HuH-7.5 (cell line): ENCODE measurements at places on chromosomes 12 and 14.

- DNase-seq: no peak
Measured at GRCh38 chr14:39491134-39491571, 58.9 kb upstream of the FBXO33 start.

- DNase-seq: no peak
Measured at GRCh38 chr12:111937429-111937828, 75.5 kb downstream of the TMEM116 start.

- no peak for DNase-seq
Measured at GRCh38 chr14:68956724-68957123, 22.4 kb downstream of the ACTN1 start.

- DNase-seq: no peak
Measured at GRCh38 chr12:6380141-6381121, 3.5 kb upstream of the LTBR start.

GRCh38 chr12:122961531-122962329, 4.5 kb downstream of the ABCB9 start:
- DNase-seq: no peak

DNA sequence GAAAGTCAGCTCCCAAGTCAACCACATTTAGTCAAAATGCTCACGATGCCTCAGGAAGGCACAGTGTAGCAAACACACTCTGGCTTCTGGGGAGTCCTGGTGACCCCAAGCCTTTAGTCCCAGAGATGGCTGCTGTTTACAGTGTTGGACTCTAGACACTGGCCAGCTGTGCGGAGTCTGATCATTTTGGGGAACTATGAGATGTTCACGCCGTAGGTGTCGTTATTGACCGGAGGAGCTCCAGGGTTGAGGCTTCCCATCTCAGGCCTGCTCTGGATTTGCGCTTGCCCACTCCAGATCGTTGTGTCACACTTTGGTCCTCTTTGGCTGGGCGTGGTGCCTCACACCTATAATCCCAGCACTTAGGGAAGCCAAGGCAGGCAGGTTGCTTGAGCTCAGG, 27.7 kb downstream of the BRI3BP start:
- no peak for DNase-seq

DNA sequence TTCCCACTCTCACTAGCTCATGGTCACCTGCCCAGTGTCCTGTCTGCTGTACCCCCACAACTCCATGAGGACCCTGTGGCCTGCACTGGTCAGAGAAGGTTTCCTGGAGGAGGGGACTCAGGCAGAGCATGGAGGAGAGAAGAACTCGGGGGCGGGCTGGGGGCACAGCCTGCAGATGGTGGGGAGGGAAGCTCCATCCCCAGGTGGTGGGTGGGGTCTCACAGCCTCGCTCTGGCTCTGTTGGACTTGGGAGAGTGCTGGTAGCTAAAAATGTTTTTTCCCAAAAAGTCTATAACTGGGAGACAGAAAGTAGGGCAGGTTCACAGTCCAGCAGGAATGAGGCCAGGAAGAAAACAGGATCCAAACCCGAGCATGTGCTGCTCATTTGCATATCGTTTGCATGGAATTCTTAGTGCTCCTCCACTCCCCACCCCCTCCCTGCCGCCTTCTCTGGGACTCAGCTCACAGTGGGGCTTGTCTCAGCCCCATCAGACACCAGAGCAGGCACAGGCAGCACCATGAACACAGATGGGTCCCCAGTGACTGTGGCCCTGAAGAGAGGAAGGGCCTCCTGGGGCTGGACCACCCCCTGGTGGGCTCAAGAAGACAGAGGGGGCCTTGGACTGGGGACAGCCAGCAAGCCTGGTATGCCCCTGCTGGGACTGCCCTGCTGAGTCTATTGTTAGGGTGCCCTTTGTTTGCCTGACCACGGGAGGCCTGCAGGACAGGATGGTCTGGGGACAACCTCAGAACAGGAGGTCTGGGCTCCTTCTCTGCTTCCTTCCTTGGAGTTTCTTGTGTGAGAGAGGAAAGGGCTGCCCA, 67.0 kb upstream of the SFSWAP start:
- no peak for DNase-seq

DNA sequence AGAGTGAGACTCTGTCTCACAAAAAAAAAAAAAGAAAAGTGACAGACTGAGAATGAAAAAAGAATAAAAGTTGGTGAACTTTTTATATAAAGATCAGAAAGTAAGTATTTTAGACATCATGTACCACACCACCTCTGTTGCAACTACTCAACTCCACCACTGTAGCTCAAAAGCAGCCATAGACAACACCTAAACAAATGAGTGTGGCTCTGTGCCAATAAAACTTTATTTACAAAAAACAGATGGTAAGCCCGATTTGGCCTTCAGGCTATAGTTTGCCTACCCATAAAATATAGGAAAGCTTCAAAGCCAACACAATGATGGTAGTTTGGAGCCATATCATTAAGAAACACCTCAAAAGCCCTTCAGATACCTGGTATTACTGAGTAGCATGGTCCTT, 154.5 kb upstream of the FOXN3 start:
- DNase-seq: no peak

DNA sequence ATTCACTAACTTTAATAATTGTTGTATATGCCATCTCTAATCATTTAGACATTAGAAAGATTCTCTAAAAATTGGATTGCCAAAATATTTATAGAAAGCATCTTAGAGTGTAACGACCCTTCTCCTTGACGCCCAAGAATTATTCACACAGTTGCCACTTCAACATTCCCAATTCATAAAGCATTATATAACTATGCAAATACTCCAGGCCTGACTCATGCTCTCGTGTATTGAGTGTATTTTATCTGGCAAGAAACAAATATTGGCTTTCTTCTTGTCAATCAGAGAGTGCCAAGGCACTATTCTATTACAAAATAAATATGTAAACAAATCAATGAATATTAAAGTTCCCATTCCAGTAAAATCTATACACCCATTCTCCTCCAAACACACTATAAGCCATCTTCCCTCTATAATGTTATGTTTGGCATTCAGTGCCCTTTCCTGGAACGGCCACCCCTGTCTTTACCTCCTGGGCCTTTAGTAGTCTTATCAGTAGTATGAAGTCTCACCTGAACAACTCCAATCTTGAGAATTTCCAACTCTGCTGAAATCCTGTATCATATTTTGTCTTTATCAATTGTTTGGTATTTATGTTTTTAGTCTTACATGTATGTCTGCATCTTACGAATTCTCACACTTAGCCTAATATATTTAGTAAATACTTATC, 182.6 kb downstream of the PIK3C2G start:
- no peak for DNase-seq

GRCh38 chr12:46555406-46555852, 182.9 kb upstream of the SLC38A2 start:
- DNase-seq: no peak

- no peak for DNase-seq
Measured at GRCh38 chr12:91594715-91595114, 412.1 kb upstream of the DCN start.

DNA sequence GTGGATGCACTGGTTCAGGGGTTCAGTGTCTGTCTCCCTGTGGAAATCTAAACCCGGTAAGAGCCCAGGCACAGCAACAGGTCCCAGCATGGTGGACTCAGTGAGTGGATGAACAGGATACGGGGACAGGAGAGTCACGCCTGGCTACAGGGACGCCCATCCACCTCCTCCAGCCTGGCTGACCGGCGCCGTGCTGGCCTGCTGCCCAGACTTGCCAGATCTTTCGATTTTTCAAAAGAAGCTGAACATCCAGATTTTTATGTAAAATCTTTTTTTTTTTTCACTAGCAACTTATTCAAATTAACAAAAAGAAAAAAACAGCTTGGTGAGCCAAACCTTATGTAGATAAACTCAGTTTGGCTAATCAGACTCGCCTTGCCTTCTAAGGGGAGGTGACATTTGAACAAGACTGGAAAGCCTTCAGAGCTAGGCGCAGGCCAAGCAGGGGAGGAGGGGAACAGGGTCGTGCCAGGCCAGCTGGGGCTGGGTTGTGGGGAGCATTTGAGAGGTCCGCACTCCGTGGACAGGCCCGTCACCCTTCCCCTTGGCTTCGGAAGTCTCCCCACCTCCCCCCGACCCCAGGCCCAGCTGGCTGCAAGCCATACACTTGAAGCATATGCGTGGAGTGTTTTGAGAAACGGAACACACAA, 87.8 kb upstream of the NCOR2 start:
- no peak for DNase-seq

GRCh38 chr14:57816568-57817284, 49.2 kb downstream of the SLC35F4 start:
- DNase-seq: no peak

GRCh38 chr12:110916295-110916875, 4.0 kb downstream of the MYL2 start:
- no peak for DNase-seq

- DNase-seq: no peak
Measured at GRCh38 chr14:64628940-64629408, 75.2 kb upstream of the PLEKHG3 start.

GRCh38 chr14:74735125-74735524, 22.2 kb downstream of the FCF1 start:
- DNase-seq: no peak

DNA sequence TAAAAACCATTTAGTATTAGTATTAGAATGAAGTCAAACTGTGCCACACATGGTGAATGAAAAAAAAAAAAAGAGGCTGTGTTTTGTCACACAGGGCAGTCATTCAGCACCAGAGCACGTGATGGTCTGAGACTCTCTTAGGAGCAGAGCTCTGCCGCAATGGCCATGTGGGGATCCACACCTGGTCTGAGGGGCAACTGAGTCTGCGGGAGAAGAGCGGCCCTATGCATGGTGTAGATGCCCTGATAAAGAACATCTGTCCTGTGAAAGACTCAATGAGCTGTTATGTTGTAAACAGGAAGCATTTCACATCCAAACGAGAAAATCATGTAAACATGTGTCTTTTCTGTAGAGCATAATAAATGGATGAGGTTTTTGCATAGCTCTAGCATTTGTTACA, 12.2 kb upstream of the BDKRB1 start:
- DNase-seq: no peak

DNA sequence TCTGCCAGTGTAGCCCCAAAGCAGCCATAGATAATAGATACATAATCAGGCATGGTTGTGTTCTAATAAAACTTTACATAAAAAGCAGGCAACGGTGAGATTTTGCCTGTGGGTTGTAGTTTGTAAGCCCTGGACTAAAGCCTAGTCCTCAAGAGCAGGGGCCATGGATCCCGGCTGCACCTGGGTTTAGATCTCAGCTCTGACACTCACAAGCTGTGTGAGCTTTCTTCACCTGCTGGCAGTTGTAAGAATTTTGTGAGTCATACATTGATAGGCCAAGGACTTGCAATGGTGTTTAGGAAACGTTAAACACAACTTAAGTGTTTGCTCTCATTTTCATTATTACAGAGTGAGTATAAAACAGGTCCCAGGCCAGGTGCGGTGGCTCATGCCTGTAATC, 395.8 kb upstream of the TBX3 start:
- DNase-seq: no peak

DNA sequence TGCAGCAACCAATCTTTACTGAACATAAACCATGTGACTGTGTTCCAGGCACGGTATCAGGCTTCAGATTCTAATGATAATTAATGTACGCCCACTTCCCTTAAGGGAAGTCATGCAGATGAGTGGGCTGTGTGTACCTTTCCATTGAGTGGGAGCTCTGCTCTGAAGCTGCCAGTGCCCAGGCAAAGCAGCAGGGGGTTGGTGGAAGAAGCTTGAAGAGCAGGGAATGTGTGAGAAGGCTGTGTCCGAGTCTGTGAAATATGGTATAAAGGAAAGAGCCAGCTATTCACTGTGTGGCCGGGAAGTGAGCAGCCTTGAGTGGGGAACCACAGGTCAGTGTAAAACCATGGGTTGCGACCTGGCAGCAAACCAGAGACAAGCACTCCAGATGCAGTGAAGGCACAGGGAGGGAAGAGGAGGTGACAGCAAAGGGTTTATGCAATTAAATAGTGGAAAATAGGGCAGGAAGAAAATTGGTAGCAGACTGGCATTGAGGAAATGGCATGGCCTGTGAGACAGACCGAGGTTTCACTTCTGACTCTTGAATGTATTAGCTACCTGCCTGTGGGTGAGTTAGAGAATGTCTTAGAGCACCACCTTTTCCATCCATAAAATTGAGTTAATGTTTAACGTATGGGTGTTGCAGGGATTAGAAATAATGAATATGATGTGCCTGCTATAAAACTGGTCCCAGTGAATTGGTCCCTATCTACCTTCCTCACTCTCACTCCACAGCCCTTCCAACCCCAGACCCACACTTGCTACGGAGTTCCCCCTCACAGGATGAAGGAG, 116.4 kb downstream of the NTF3 start:
- no peak for DNase-seq

DNA sequence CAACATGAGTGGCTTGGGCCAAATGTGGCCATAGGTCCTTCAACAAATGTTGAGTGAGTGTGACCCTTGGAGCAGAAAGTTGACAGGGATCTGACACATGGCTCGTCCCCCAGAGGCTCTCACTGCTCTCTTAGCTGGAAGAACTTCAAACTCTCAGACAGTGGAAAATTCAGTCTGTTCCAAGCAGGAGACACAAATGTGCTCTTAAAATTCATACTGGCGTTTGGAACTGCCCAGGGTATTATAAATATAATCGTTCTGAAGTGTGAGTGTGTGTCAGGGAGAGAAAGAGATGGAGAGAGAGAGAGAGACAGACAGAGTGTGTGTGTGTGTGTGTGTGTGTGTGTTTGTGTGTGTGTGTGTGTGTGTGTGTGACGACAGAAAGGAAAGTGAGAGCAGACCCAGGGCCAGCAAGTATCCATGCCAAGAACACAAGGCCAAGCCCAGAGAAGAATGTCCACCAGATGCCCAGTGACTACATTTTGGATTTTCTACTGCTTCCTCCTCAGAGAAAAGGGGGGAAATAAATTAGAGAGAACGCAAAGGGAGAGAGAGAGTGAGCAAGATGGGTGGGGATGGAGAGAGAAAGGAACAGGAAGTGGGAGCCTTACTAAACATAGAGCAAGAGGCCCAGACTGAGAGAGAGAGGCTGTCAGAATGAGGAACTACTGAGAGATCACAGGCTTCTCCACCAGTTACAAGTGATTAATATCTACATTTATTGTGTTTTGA, 193.6 kb upstream of the NUDT4 start:
- DNase-seq: no peak

DNA sequence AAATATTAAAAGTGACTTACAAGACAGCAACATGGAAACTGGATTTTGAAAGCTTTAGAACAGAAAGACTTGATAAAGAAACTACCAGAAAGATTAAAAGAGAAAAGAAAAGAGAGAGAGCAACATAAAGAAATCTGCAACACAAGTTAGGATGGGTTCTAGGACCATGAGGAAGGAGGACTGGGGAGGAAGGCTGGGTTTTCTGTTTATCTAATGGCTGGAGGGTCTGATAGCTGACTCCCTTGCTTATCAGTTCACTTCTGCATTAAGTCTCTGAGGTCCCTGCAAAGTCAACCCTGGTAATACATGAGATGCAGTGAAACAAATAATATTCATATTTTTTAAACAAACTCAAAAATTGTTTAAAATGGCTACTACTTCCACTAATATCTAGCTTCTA, 90.1 kb downstream of the RPAP3 start:
- DNase-seq: no peak

- no peak for DNase-seq
Measured at GRCh38 chr14:52789118-52789517, 2.3 kb downstream of the GNPNAT1 start.

GRCh38 chr14:72945356-72946027, 19.2 kb downstream of the DCAF4 start:
- no peak for DNase-seq
